ENCODE measurements at places on chromosomes 11 and 22.

DNA sequence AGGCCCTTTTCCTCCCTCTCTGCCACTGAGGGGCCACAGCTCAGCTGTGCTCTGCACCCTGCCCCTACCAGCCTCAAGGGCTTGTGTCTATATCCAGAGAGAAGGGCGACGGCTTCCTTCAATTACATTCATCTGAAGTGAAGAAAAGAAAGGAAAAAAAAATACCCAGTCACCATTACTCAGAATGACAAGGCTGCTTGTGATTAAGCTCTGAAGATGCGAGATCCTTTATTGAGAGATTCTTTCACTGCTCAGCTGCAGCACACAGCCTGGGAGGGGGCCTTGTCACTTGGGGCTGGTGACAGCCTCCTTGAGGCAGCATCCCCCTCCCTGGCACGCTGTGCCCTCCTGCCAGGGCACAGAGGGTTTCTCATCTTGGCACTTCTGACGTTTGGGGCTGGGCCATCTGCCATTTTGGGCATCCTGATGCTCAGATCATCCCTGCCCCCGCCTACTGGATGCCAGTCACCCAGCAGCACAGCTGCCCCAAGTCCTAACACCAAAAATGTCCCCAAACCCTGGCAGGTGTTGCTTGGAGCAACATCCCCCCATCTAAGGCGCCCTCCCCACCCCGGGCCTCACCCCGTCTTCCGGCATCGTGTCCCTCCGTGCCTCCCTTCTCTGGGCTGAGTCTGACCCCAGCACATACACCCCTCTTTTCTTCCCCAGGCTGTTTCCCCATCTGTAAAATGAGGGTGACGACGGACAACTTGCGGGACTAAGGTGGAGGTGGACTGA, 1394.7 kb downstream of the BRD1 start:
- DNase-seq = no peak

DNA sequence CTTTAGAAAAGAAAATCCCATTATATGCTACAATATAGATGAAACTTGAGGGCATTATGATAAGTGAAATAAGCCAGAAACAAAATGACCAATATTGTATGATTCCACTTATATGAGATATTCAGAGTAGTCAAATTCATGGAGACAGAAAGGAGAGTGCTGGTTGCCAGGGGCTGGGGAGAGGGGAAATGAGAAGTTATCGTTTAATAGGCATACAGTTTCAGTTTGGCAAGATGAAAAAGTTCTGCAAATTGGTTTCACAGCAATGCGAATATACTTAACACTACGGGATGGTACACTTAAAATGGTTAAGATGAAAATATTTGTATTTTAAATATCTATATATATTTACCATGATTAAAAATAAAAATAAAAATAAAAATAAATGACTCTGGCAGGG, 31.1 kb upstream of the RDX start:
- no peak for DNase-seq

- no peak for DNase-seq
Measured at GRCh38 chr11:109378034-109378433, 44.0 kb upstream of the C11orf87 start.

DNA sequence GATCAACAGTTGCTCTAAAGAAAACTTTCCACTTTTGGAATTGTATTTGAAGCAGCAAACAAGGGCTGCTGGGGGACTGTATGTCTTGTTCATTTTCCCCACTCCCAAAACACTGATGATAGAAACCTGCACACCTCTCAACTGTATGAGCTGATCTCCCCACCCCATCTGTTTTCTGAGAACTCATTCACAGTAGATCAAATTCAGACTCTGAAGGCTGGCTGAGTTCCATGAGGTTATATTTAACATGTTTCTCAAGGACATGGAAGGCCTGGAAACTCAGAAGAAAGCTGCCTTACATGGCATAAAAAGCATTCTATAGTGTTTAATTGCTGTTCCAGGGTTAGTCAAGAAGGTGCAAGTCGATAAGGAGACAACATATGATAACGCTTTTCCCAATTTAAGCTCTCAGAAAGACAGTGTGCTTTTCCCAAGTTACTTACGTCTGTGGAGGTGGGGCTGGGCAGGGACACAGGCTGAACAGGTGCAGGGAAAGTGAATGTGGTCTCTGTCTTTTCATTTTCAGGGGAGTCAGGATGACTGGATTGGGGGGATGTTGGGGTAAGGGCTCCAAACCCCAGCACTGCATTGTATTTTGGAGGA, 23.0 kb downstream of the LARGE2 start:
- no peak for DNase-seq

DNA sequence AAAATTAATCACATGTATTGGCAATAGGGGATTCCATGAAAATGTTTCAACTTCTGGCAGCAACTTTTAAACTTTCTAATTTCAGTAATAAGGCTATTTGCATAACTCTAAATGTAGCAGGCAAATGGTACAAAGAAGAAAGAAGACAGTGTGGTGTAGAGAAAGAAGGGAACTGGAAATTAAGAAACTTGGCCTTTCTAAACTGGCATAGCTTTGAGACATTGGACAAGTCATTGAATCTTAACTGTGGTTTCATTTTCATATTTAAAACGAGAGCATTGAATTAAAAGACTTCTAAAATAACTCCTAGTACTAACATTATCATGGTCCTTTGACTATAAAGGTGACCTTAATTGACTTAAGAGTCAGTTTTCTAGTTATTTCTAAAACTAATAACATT, 125.0 kb downstream of the UVRAG start:
- DNase-seq = no peak

GRCh38 chr11:119019996-119020395, 1.4 kb downstream of the TRAPPC4 start:
- DNase-seq = no peak

DNA sequence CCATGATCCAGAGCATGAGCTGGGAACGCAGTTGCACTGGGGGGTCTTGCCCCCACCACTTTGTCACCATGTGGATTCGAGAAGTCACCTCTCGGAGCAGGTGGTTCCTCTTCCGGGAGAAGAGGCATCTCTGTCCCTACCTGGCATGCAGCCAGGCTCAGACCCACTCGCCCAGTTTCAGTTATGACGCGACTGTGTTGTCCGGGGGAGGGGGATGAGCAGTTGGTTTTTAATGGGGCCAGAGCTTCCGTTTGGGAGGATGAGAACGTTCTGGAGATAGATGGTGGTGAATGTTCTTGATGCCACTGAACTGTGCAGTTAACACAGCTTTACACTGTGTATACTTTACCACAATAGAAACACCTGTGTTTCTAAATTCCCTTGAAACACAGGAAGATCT, 41.5 kb downstream of the DHCR7 start:
- no peak for DNase-seq

DNA sequence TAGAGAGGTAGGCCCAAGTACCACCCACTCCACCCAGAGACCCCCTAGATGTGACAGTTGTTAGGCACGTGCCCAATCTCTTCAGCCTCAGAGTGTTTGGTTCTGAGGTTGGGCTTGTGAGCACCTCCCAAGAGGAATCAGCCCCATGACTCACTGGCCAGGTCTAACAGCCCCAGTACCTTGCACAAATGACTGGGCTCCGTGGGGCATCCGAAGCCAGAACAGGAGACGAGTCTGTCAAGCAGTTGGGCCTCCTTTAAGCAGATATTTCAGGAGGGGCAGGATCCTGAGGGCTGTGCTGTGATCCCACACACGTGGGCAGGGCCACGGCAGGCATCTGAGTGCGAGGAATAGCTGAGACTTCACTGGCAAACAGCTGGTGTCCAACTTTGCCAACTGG, 29.1 kb upstream of the FGF19 start:
- DNase-seq = no peak

GRCh38 chr11:73862986-73863385, 13.7 kb downstream of the COA4 start:
- no peak for DNase-seq

- DNase-seq = no peak
Measured at GRCh38 chr11:74487875-74488274, 5.6 kb downstream of the LIPT2 start.

DNA sequence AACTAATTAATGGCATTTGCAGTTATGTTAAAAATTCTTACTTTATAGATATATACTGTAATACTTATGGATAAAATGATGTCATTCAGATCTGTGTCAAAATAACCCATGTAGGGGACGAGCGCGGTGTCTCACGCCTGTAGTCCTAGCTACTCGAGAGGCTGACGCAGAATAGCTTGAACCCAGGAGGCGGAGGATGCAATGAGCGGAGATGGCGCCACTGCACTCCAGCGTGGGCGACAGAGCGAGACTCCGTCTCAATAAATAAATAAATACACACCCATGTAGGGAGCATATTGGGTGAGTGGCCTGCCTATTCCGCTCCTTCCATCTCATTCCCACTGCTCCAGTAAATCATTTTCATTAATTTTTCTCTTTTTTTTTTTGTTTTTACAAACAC, 7.1 kb downstream of the SNU13 start:
- DNase-seq = peak; percentile 37

- DNase-seq = no peak
Measured at GRCh38 chr22:37193629-37194191, 5.7 kb upstream of the C1QTNF6 start.

DNA sequence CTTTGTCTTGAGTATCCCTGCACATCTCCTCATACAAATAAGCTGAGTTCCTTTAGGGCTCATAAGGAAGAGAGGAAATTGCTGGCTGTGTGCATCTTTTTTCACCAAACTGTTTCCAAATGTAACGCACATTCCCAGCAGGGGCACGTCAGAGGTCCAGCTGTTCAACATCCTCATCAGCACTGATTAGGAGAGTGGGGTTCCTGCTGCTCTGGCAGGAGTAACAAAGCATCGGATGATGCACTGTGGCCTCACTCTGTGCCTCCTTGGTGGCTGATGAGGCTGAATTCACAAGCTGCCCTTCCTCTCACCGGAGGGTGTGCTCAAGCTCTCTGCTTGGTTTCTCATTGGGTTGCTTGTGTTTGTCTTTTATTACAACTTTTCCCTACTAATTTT, 35.5 kb upstream of the SLC25A1 start:
- DNase-seq = no peak

DNA sequence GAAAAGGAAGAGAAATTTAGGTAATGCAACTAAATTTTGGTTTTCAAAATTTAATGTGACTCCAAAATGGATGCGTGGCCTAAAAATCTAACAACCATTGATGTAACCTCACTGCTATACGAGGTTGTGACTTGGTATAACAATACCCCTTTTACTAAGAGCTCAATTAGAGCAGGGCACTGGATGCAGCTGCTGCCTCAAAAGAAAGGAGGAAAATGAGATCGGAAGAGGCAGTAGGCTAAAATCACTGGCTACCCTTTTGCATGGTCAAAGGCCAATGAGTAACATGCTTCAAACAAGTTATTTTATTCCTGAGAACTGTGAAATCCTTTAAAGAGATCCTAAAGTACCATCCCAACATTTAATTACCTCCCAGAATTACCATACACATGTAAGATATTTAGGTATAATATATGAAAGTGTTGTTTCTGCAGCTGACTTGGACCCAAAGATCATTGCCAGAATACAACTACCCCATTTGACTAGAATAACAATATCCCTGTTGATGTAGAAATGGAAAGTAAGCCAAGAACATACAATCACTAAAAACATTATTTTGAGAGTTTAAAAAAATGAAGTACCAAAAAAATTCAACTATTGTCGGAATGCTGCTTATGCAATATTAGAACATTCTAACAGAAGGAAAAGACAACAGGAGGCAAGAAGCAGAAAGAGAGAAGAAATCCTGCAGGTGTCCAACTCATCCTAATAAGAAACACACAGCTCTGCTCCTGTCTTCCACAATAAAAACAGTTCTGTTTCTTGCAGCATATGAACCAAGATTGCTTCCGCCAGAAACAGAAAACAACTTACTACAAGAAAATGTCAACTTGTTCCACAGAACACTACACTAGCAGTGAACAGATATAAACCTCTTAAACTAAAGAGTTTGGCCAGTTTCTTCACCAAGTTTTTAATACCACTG, 15.0 kb downstream of the SIK3 start:
- no peak for DNase-seq

DNA sequence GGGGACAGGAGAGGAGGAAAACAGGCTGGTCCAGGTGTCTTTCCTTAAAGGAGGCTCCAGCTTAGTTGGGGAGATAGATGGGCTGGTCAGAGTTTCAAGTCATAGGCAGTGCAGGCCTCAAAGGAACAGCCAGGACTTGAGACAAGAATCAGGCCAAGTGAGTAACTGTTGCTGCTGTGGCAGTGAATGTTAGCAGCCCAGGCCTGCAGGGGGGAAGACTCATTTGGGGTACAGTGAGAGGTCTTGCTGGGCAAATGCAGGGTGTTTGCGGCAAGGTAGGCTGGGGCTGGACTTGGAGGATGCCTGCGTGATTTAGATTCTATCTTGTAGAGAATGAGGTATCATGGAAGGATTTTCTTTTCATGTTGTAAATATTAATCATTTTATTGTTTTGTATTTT, 24.1 kb downstream of the PTPRJ start:
- DNase-seq = no peak

GRCh38 chr11:13667795-13668101, 720 bp upstream of the FAR1 start:
- DNase-seq = no peak

Measured in activated CD8-positive, alpha-beta memory T cell treated with anti-CD3 and anti-CD28 coated beads, Interleukin-2, amount 50 U/mL, for 4 hours (primary cell).